ENCODE measurements at places on chromosomes 4 and X.

GRCh38 chrX:24027985-24028384 lies 999 bp upstream of the KLHL15 start:
- DNase-seq, result no peak

- no peak for DNase-seq
These were observed 383.5 kb downstream of the KLHL4 start for GRCh38 chrX:87901060-87901459.

DNA sequence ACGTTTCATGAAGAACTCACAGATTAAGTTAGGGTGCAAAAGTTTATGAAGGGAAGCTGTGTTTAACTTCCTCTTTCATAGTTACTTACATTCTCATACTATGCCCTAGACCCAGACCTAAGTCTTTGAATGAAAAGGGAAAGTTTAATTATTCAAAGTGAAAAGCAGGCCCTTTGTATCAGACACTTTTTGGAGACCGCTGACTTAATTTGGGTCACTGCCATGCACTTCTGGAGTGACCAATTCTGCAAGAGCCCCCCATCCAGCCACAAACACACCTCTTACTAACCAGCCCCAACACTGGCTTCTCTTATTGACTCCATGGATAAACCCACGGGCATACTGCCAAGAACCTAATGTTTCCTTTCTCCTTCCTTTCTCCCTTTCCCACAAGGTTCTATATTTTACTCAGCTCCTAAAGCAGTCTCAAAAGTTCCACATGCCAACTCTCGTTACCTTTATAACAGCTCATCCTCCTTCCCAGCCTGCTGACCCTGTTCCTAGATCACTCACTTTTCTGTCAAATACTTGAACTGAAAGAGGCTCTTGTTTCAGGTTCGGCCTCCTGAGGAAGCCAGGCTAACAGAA lies 34.5 kb downstream of the ABCE1 start:
- no peak for DNase-seq

GRCh38 chr4:11632025-11632424 lies 203.3 kb upstream of the HS3ST1 start:
- no peak for DNase-seq

DNA sequence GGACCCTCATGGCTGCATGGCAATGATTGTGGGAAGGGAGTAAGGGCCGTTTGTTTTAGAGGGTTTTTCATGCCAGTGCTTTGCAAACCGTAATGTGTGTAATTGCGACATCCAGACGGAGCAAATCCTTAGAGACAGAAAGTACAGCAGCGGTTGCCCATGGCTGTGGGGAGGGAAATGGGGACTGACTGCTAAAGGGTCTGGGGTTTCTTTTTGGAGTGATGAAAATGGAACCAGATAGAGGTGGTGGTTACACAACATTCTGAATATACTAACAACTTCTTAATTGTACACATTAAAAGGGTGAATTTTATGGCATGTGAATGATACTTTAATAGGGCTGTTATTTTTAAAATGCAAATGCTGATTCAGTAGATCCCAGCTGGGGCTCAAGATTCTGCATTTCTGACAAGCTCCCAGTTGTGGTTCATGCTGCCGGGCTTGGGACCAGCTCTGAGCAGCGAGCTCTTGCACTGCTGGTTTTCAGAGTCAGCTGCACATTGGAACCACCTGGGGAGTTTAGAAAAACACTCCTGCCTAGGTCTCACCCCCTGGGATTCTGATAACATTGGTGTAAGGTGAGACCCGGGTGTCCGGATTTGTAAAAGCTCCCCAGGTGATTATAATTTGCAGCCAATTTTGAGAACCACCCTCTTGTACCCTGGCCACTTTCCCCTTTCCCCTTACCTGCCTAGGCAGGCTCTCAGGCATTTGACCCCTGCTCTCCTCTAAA lies 47.7 kb downstream of the PRPS1 start:
- no peak for DNase-seq
